ENCODE measurements at places on chromosomes 6 and 20.

DNA sequence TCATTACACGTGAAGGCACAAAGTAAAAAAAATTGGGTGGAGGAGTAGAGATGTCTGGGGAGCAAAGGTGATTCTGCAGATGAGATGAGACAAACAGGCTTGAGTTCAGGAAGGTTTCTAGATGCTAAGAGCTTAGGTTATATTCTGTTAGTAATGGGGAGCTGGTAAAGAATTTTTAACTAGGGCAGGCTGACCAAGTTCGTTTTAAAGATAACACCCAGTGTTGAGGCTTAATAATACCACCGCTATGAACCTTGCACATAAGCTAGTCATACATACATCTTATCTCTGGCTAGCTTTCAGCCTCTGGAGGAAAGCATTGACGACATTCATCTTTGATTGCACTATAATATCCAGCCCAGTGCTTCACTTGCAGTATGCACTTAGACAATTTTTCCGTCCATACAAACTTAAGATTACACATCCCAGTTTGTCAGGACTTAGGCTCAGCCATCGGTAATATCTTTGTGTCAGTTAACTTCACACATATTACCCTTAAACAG is 12.1 kb downstream of the NHSL1 start:
- no peaks in the 10 kb centered on the region for H3K4me1 ChIP-seq
- H3K27me3 ChIP-seq: no peaks in the 10 kb centered on the region
- DNase-seq: no peak
- H3K36me3 ChIP-seq: no peaks in the 10 kb centered on the region
- no peak overlapping the region for H3K4me3 ChIP-seq

- DNase-seq: no peak
- no peak overlapping the region for H3K27ac ChIP-seq
- no peaks in the 10 kb centered on the region for H3K27me3 ChIP-seq
- no peak overlapping the region for H3K4me3 ChIP-seq
- H3K4me1 ChIP-seq: no peaks in the 10 kb centered on the region
Measured at GRCh38 chr6:84103029-84103428, 69.5 kb downstream of the MRAP2 start.

DNA sequence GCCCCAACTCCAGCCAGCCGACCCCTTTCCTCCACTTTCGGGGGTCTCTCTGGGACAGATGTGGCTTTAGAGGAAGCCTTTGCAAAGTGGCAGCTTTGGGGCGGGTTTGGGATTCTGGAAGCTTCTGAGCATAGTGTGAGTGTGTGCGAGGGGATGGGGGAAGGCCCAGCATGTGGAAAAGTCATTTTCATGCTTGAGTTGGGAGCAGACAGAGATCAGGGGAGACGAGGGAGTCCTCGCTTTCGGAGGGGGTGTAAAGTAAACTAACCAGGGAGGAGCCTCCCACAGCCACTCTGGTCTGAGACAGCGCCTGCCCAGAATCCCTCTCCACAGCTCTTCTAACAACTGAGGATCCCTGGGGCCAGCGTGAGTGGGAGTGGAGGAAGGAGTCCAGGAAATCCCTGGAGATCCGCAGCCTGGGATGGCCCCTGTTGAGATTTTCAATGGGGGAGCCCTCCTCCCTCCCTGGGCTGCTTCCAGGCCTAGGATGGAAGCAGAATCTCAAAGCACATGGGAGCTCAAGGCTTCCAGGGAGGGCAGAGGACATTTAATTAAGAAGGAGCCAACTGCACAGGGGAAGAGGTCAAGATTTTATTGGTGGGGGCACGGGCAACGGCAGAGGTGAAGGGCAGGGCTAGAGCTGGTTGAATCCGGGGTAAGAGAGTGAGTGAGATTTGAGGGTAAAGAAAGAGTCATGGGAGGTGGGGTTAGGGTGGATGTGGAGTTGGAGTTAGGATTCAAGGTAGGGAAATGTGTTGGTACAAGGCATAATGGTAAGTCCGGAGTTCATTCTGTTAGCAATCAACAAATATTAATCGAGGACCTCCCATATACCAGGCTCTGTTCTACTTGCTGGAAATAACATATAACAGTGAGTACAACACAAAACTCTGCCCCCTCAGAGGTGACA is 102.3 kb upstream of the FOXP4 start:
- DNase-seq: peak; percentile 33
- peak overlapping the region; percentile 30 for H3K27ac ChIP-seq
- peaks cover 11% of the 10 kb centered on the region for H3K4me1 ChIP-seq
- H3K4me3 ChIP-seq: no peak overlapping the region
- H3K27me3 ChIP-seq: no peaks in the 10 kb centered on the region

- no peaks in the 10 kb centered on the region for H3K36me3 ChIP-seq
- no peaks in the 10 kb centered on the region for H3K27me3 ChIP-seq
- DNase-seq: no peak
Measured at GRCh38 chr6:165906-166305, 126.4 kb upstream of the DUSP22 start.

DNA sequence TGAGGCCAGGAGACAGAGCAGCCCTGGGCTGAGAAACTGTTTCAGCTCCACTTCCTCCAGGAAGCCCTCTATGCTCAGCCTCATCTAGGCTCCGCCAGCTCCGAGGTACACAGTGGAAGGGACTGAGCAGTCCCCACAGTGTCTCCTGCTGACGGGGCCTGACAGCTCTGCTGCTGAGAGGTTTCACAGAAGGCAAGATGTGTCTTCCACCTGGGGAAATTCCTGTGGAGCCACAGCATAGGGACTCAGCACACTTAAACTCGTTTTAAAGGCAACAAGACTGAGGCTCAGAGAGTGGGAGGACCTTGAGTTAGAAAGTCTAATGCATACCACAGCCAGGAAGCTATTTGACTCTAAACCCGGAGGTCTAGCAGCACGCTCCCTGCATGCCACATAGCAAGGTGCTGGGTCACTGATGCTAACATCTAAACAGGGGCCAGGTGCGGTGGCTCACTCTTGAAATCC is 6.8 kb downstream of the ADA start:
- peaks cover 21% of the 10 kb centered on the region for H3K4me1 ChIP-seq
- no peaks in the 10 kb centered on the region for H3K27me3 ChIP-seq
- H3K4me3 ChIP-seq: no peak overlapping the region
- peak overlapping the region; percentile 56 for H3K27ac ChIP-seq

- no peaks in the 10 kb centered on the region for H3K36me3 ChIP-seq
- DNase-seq: no peak
- H3K27me3 ChIP-seq: no peaks in the 10 kb centered on the region
- no peaks in the 10 kb centered on the region for H3K4me1 ChIP-seq
- H3K4me3 ChIP-seq: no peak overlapping the region
- H3K27ac ChIP-seq: no peak overlapping the region
Measured at GRCh38 chr20:10731190-10731965, 57.6 kb upstream of the JAG1 start.

- no peak for DNase-seq
- no peaks in the 10 kb centered on the region for H3K4me1 ChIP-seq
- H3K4me3 ChIP-seq: no peak overlapping the region
- no peak overlapping the region for H3K27ac ChIP-seq
Measured at GRCh38 chr6:34229877-34230276, 6.8 kb upstream of the HMGA1 start.

- no peak for DNase-seq
- H3K27ac ChIP-seq: no peak overlapping the region
- H3K27me3 ChIP-seq: no peaks in the 10 kb centered on the region
Measured at GRCh38 chr6:133456944-133457343, 215.8 kb downstream of the EYA4 start.

- no peak for DNase-seq
- H3K4me1 ChIP-seq: no peaks in the 10 kb centered on the region
- H3K27me3 ChIP-seq: no peaks in the 10 kb centered on the region
Measured at GRCh38 chr6:134574491-134574890, 256.6 kb upstream of the SGK1 start.

GRCh38 chr6:122715725-122716124 is 63.8 kb upstream of the FABP7 start:
- H3K36me3 ChIP-seq: no peaks in the 10 kb centered on the region
- no peak for DNase-seq
- H3K4me1 ChIP-seq: no peaks in the 10 kb centered on the region
- H3K4me3 ChIP-seq: no peak overlapping the region
- H3K27me3 ChIP-seq: no peaks in the 10 kb centered on the region

DNA sequence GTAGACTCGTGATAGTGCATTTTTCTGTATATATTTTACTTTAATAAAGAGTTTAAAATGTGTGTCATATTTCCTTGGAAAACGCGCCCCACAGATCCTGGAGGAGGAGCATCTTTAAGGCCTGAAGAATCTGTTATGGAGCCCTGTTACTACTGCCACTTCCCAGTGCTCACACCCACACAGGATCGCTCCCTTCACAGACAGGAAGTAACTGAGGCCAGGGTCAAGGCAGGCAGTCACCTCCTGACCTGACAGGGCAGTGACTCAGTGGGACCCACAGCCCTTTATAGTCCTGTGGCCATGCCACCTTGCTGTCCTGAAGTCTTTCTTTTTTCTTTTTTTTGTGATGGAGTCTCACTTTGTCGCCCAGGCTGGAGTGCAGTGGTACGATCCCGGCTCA is 9.0 kb downstream of the RRBP1 start:
- no peak overlapping the region for H3K4me3 ChIP-seq
- H3K4me1 ChIP-seq: peaks cover 12% of the 10 kb centered on the region
- DNase-seq: no peak
- H3K27me3 ChIP-seq: no peaks in the 10 kb centered on the region
- no peaks in the 10 kb centered on the region for H3K36me3 ChIP-seq
- no peak overlapping the region for H3K27ac ChIP-seq

GRCh38 chr6:16389642-16390041 is 151.3 kb downstream of the GMPR start:
- no peak overlapping the region for H3K27ac ChIP-seq
- no peak overlapping the region for H3K4me3 ChIP-seq
- no peaks in the 10 kb centered on the region for H3K36me3 ChIP-seq

- no peaks in the 10 kb centered on the region for H3K36me3 ChIP-seq
- no peak for DNase-seq
- peak overlapping the region; percentile 66 for H3K27ac ChIP-seq
Measured at GRCh38 chr6:13407709-13408695, 79.4 kb downstream of the GFOD1 start.

DNA sequence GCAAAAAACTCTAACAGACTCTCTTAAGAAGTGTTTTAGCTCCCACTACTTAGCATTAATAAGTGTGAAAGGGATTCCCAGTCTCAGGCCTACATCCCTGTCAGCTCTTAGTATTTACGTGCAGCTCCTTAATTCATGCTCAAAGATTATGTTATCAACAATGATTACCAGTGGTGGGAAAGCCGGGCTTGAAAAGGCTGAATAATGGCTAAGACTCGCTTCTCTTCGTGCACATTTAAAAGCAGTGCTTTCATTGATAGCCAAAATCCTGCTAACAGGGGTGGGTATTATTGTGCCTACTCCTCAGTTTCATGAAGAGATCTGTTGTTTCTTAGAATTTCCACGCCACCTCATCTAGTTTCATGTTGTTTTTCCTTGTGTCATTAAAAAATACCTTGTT is 518.8 kb downstream of the GRIK2 start:
- H3K4me3 ChIP-seq: no peak overlapping the region
- no peak for DNase-seq
- H3K27ac ChIP-seq: no peak overlapping the region
- no peaks in the 10 kb centered on the region for H3K4me1 ChIP-seq
- H3K36me3 ChIP-seq: no peaks in the 10 kb centered on the region

DNA sequence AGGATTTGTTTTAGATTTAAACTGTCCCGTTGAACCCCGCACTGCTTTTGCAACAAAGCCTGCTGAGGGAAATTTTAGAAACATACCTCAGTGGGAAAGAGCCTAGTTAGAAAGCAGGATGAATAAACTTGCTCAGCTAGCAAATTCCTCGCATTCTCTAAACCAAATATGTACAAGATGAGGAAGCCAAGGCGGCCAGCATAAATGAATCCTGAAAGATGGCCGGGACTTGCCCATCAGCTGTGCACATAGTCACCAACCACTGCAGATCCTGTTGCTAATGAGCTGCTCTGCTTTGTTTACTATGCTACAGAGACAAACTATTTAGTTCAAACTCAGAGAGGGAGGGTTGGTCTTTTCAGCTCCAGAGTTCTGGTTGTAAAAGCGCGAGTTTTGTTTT is 49.0 kb downstream of the TMEM170B start:
- H3K27ac ChIP-seq: no peak overlapping the region
- peaks cover 5% of the 10 kb centered on the region for H3K4me1 ChIP-seq
- DNase-seq: no peak
- H3K4me3 ChIP-seq: no peak overlapping the region
- no peaks in the 10 kb centered on the region for H3K27me3 ChIP-seq

GRCh38 chr6:162200041-162200440 is 527.5 kb downstream of the PRKN start:
- peaks cover 26% of the 10 kb centered on the region for H3K4me1 ChIP-seq
- H3K4me3 ChIP-seq: no peak overlapping the region
- H3K27me3 ChIP-seq: no peaks in the 10 kb centered on the region
- H3K36me3 ChIP-seq: no peaks in the 10 kb centered on the region

DNA sequence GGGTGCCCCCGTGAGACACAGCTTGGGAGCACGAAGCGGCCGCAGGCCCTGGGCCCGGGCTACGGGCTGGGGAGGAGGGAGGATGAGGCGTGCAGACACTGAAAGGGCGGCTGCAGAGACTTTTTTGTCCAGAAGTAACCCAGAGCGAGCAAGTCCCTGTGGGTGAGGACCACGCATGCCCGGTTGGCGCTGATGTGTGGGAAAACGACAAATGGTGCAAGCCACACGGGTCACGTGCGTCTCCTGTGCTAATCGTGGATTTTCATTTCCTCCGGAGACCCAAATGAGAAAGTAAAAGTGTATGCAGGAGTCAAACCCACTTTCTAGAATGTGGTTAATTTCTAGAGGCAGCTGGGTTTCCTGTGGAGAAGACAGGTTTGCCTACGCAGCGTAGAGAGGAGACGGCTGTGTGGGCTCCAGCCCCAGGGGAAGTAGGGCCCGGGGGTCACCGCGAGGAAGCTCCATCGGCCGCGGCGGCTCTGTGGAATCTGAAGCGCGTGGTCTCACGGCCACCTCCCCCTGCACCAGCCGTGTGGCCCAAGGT is 19.0 kb downstream of the DLL1 start:
- H3K36me3 ChIP-seq: no peaks in the 10 kb centered on the region
- H3K27me3 ChIP-seq: no peaks in the 10 kb centered on the region
- peak; percentile 71 for DNase-seq
- H3K4me1 ChIP-seq: peaks cover 19% of the 10 kb centered on the region
- H3K4me3 ChIP-seq: peak overlapping the region; percentile 15
- H3K27ac ChIP-seq: no peak overlapping the region

DNA sequence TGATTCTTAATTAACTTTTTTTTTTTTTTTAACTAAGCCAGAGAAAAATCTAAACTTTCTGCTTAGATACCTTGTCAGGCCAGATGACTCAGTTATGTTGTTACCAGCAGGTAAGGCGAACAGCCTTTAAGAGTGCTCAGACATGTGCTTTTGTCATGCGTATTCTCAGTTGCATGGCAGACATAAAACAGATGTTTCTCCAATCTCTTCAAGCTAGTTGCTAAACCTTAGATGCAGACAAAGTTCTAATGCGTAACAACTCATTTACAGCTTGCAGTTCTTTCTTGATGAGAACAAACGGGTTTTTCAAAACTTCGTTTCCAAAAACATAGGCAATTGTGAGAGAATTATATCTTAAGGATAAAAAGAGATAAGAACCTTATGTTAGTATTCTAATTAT is 49.6 kb upstream of the GFRAL start:
- H3K27me3 ChIP-seq: no peaks in the 10 kb centered on the region
- H3K4me1 ChIP-seq: no peaks in the 10 kb centered on the region
- DNase-seq: no peak
- H3K4me3 ChIP-seq: no peak overlapping the region
- no peaks in the 10 kb centered on the region for H3K36me3 ChIP-seq

- H3K4me1 ChIP-seq: peaks cover 38% of the 10 kb centered on the region
- no peaks in the 10 kb centered on the region for H3K27me3 ChIP-seq
- H3K4me3 ChIP-seq: peak overlapping the region; percentile 84
- no peaks in the 10 kb centered on the region for H3K36me3 ChIP-seq
- peak overlapping the region; percentile 97 for H3K27ac ChIP-seq
- DNase-seq: peak; percentile 72
Measured at GRCh38 chr20:58891718-58892140, 39.2 kb downstream of the GNAS start.

Measured in psoas muscle (tissue), 8 donors.